Karpas-422 (cell line): ENCODE measurements at places on chromosomes 2 and 18. TPM values are rescaled to one million over a fixed set of nuclear protein-coding genes. Genes with fewer than 3 reads are reported as not detected.
A peak's percentile ranks its signal among the peaks of the same experiment; 100 is the strongest.

DNA sequence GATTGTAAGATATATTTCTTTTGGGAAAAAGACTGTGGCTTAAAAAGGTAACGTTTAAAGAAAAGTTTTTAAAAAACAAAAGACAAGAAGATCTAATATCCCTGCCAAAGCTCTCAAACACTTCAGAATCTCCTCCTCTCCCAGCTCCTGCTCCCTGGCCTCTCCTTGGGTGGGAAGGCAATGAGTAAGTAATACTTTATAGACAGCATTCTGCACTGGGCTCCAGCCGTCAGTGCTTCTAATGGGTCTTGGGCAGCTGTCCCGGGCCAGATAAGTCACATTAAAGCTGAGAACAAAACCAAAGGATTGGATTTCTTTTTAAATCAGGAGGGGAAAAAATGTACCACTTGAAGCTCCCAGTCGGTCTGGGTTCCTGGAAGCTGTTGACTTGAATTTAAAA is 133.7 kb downstream of the ALPK2 start:
- no peak for DNase-seq
- H3K4me3 ChIP-seq: no peak overlapping the region
- H3K27ac ChIP-seq: no peak overlapping the region
- no peaks in the 10 kb centered on the region for H3K36me3 ChIP-seq
- no peaks in the 10 kb centered on the region for H3K27me3 ChIP-seq

GRCh38 chr2:96267159-96267971 is 1.3 kb downstream of the CIAO1 start:
- no peak overlapping the region for H3K27ac ChIP-seq
- DNase-seq: peak; percentile 65
- no peaks in the 10 kb centered on the region for H3K27me3 ChIP-seq
- peaks cover 31% of the 10 kb centered on the region; the same call in 1 of the 2 replicates for H3K36me3 ChIP-seq

DNA sequence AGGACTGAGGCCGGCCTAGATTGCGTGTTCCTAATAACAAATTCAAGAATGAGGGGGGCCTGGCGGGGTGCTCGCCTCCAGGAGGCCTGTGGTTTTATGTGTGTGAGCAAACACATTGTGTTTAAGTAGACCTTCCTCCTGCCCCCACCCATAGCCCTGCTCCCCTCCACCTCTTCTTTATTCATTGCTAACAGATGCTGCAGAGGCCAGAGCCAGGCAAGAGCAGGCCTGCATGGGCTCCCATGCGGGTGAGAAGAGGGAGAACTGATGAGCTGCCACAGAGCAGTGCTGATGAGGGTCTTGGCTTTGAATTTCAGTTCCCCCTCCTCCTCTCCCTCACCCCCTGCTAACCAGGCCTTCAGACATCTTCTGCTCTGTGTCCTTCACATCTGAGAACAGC is 154.6 kb downstream of the OSR1 start:
- no peaks in the 10 kb centered on the region for H3K36me3 ChIP-seq
- DNase-seq: no peak
- no peak overlapping the region for H3K27ac ChIP-seq

GRCh38 chr2:88628571-88628939 is 1.3 kb upstream of the EIF2AK3 start:
- DNase-seq: no peak
- peak overlapping the region; percentile 76 for H3K27ac ChIP-seq
- H3K27me3 ChIP-seq: no peaks in the 10 kb centered on the region
- peaks cover 36% of the 10 kb centered on the region for H3K4me1 ChIP-seq
- H3K36me3 ChIP-seq: no peaks in the 10 kb centered on the region

- peaks cover 19% of the 10 kb centered on the region for H3K4me1 ChIP-seq
- no peak for DNase-seq
- H3K36me3 ChIP-seq: no peaks in the 10 kb centered on the region
- H3K4me3 ChIP-seq: no peak overlapping the region
- H3K27me3 ChIP-seq: no peaks in the 10 kb centered on the region
Observed at GRCh38 chr2:64201151-64201550, 56.9 kb upstream of the PELI1 start.

- no peak for DNase-seq
- no peak overlapping the region for H3K27ac ChIP-seq
- H3K36me3 ChIP-seq: no peaks in the 10 kb centered on the region
- H3K4me1 ChIP-seq: no peaks in the 10 kb centered on the region
- no peak overlapping the region for H3K4me3 ChIP-seq
- H3K27me3 ChIP-seq: no peaks in the 10 kb centered on the region
Observed at GRCh38 chr2:195871326-195871725, 197.3 kb downstream of the DNAH7 start.

- H3K27me3 ChIP-seq: no peaks in the 10 kb centered on the region
- H3K4me1 ChIP-seq: no peaks in the 10 kb centered on the region
- no peak overlapping the region for H3K4me3 ChIP-seq
Observed at GRCh38 chr2:30412684-30413570, 34.1 kb upstream of the LCLAT1 start.

DNA sequence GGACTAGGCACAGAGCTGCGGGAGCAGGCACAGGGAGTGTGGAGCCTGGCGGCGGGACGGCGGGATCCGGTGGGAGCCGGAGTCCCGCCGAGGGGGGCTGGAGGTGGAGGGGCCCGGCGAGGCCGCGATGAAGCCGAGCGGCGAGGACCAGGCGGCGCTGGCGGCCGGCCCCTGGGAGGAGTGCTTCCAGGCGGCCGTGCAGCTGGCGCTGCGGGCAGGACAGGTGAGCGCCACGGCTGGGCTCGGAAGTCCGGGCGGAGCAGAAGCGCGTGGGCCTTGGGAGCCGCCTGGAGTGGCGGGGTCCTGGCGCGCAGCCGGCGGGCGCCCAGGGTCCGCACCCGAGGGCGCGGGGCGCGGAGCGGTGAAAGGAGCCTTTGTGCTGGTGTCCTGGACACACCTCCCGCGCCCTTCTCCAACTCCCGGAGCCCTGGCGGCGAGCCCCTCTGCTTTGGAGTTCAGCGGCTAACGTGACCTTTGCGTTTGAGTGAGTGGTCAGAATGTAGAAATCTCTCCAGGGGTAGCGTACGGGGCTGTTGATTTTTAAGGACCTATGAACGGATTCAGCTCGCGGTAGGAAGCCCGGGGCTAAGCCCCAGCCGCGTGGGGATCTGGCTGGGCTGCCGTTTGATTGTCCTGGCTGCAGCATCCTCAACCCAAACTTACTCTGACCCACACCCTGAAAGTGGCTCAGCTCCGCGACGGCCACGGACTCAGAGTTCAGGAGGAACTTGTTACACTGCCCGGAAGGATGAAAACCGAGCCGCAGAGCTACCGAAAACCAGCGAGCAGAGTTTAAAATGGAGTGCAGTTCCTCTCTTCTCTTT is 448 bp downstream of the IMPA2 start:
- no peaks in the 10 kb centered on the region for H3K36me3 ChIP-seq
- H3K27ac ChIP-seq: no peak overlapping the region
- peak overlapping the region; percentile 76 for H3K4me3 ChIP-seq
- peaks cover 19% of the 10 kb centered on the region for H3K4me1 ChIP-seq

GRCh38 chr2:64540615-64541014 is 16.5 kb downstream of the AFTPH start:
- H3K27me3 ChIP-seq: no peaks in the 10 kb centered on the region
- peaks cover 10% of the 10 kb centered on the region; the same call in 1 of the 2 replicates for H3K36me3 ChIP-seq
- peak overlapping the region; percentile 52; the same call in 1 of the 2 replicates for H3K27ac ChIP-seq
- H3K4me3 ChIP-seq: no peak overlapping the region
- H3K4me1 ChIP-seq: peaks cover 53% of the 10 kb centered on the region

CPO gene
- not detected in 2 replicates for total RNA-seq

BIN1 gene
- total RNA-seq: 8.4 and 17.8 TPM in 2 replicates

REG3A gene
- total RNA-seq: not detected in 2 replicates

TMEM185B gene
- 12.9 and 13.0 TPM in 2 replicates for total RNA-seq

AAK1 gene
- total RNA-seq: 5.6 and 6.8 TPM in 2 replicates

RAPGEF4 gene
- total RNA-seq: 0.47 and 0.97 TPM in 2 replicates
